ENCODE measurements at places on chromosomes 13 and 19.
A peak's percentile ranks its signal among the peaks of the same experiment; 100 is the strongest.

DNA sequence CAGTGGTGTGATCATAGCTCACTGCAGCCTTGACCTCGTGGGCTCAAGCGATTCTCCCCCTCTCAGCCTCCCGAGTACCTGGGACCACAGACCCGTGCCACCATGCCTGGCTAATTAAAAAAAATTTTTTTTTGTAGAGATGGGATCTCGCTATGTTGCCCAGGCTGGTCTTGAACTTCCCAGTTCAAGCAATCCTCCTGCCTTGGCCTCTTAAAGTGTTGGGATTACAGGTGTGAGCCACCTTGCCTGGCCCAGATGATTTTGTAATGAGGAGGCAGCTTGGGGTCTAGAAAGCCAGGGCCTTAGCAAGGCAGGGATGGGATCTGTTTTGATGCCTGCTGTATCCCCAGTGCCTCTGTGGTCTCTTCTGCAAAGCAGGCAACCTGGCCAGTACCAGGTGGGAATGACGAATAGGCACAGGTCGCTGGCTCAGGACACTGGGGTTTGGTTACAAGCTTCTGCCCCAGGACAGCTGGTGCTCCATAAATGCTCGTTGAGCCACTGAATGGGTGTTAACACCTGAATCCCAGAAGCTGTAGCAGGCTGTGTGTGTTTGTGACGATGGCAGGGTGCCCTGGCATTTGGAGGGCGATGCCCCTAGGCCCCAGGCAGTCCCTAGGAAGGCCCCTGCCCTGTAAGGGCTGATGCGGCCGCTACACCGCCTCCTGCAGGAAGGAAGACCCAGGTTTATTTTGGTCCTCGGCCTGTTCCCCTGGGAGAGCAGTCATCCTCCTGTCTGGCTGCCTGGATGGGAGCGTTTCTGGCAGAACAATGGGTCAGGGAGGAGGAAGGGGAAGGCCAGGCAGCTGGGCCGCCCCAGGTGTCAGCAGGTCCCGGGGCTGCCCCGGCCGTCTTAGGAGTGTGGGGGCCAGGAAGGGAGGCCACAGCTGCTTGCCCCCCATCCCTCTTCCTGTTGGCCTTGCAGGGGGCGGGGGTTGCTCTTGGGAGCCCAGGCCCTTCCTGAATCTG is 8.6 kb downstream of the TNFAIP8L1 start:
- no peak for DNase-seq

GRCh38 chr19:4506449-4507149 is 11.7 kb downstream of the PLIN4 start:
- peak; percentile 37 for DNase-seq

- DNase-seq, result no peak
Measured at GRCh38 chr19:43470288-43470687, 4.9 kb upstream of the LYPD3 start.

DNA sequence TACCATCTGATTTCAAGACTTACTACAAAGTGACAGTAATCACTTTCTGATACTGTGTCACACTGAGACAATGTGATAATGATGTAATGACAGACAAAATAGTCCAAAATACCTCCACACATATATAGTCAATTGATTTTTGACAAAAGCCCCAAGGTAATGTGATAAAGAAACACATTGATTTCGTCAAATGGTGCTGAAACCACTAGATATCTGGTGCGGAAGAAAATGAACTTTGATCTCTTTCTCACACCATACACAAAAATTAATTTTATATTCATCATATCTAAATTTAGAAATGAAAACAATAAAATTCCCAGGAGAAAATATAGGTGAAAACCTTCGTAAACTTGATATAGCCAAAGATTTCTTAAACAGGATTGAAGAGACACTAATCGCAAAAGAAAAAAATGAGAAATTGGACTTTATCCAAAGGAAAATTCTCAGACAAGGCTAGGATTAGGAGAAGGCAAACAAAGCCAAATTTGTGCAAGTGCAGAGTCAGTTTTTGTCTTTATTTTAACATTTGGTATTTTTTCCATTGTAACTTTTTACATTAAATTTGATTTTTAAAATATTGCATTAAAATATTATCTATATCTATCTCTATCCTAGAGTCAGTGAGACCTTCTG is 739.9 kb downstream of the DIAPH3 start:
- no peak for DNase-seq

DNA sequence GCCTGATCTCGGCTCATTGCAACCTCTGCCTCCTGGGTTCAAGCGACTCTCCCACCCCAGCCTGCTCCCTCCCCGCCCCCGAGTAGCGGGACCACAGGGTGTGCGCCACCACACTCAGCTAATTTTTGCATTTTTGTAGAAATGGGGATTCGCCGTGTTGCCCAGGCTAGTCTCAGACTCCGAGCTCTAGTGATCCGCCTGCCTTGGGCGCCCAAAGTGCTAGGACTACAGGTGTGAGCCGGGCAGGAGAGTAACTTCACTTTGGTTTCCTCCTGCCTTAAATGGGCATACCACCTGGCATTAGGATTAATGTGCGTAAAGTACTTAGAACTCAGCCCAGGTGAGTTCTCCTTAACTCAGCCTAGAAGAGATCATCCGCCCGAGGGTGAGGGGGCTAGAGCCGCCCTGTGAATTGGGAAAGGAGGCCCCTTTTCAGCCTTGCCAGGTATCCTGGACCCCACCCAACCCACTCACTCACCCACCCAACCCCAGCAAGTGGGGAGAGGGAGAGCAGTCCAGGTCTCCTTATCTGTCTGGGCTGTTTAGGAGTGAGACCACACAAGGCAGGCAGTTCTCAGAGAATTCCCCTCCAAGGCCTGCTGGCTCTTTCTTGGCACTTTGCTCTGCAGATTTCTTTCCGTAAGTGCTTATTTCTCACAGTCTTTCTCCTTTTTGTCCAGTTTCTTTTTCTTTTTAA is 1.2 kb upstream of the ZFP36 start:
- DNase-seq, result no peak

GRCh38 chr13:41842036-41842620 is 118.8 kb downstream of the VWA8 start:
- peak; percentile 21 for DNase-seq

DNA sequence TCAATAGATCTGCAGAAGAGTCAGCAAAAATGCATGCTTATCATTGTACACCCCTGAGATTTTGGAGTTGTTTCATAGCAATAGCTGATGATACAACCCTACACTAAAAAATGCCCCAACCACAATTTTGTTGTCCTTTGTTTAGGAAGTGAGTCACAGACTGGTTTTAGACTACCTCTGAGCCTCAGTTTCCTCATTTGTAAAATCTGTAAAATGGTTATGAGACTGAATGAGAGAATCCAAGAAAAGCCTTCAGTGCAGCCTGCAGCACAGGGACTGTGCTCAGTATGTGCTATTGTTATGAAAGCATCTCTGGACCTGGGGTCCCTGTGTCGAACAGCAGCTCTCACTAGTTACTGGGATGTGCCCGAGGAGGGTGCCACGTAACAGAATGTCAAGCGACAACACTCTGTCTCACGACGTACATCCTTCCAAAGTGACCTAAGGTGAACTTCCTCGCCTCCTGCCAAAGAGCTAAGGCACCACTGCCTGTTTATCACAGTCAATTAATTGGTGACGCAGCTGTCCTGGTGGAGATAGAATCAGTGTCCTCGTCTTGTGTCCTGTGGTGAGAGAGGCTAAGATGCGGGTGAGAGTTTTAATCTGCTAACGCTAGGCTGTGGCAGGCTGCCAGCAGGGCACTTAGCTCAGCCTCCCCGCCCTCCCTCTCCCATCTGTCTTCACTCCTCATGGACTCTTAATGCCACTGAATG is 18.1 kb downstream of the DHRS12 start:
- peak; percentile 54 for DNase-seq

DNA sequence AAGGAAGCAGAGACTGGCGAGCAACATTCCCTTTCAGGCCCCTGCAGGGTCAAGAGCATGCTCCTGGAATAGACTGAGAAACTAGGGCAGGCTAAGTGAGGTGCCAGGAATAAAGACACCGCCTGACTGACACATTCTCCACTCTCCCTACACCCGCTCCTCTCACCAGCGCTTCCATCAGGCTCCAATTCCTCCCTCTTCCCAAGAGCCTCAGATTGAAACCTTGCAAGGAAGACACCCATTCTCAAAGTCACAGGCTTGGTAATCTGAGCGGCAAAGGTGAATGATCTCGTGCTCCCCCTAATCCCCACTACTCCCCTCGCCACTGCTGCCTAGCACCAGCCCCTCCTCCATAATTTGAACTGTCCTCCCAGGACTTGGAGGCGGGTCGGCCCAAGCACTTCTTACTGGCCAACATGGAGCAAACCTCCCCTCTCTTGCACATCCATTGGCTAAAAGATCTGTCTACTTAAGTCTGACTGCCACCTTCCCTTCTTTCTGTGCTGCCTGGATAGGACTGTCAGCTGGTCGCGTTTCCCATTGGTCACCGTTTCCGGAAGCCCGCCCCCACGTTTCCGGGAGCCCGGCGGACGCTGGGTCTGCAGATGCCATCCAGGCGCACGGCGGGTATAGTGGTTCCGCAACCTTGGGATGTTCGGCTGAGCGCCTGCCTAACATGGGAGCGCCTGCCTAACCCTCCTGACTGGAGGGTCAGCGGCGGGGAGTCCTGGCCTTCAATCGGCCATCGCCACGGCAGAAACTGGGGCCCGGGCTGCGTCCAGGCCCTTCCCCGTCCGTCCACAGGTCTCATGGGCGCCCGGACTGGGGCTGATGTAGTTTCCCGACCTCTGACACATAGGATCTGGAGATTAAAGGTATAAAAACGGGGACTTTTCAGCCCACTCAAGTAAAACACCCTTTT is 33.6 kb downstream of the ZNF383 start:
- DNase-seq, result peak; percentile 99
